NCI-H2029 treated with DMSO at 0.1 percent for 48 hours (cell line): ENCODE measurements at places on chromosomes 12 and 14.

- DNase-seq: no peak
Observed at GRCh38 chr12:48336061-48336460, 14.7 kb downstream of the ZNF641 start.

DNA sequence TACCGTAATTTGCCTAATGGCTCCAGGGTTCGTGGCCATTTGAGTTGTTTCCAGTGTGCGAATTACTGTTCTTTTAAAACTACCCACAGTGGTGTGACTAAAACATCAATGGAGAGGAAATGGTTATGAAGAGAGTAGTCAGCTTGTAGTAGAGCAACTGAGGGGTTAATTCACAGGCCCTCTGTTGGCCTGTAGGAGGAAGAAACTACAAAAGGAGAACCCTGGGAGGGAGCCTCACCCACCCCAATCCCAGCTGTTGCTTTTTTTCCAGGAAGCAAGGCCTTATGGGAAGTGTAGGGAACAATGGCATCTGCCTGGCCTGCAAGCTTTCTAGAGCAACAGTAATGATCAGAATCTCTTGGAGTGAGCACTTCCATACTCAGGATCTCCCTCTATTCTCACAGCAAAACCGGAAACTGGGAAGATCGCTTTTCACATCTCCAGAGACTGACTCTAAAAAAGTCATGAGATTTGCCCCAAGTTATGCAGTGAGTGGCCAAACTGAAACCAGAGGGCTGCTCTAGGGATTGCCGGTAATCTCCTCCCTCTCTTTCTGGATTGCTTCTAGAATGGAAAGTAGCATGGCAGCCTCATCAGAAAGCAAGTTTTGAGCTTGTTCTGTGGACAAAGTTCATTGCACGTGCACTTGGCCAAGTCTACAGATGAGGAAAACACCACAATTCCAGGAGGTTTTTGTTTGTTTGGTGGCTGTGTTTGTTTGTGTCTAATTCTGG lies 125.3 kb upstream of the PWP1 start:
- no peak for DNase-seq

GRCh38 chr12:54723379-54724256 lies 75.5 kb upstream of the DCD start:
- peak; percentile 15 for DNase-seq

DNA sequence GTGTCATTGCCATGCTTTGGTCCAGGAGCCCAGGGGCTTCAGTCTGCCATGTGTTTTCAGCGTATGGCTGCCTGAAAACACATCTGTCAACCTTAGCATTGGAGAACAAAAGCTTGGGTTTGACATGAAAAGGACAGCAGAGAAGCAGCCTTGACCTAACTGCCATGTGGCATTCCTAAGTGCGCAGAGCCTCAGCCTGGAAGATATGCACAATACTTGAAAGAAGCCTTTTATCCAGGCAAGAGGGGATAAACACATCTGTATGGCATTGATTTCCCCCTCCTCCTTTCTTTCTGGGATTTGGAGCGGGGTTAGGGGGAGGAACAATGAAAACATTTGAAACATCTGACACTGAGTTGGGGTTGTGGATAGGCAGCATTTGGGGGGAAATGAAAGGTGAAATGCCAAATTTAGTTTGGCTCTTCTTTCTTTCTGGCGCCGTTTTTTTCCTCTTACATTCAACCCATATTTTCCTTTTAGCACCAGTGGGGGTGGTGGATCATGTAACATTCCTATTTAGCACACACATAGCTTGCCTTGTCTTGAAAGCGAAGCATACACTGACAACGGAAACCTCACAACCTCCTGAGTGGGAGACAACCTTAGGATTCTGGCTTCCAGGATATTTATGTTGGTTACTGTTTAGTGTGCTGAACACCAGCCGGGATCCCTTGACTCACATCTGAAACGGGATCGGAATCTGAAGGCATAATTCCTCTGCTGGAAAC lies 177.0 kb downstream of the C12orf75 start:
- DNase-seq: no peak

GRCh38 chr12:71360013-71360412 lies 79.6 kb upstream of the LGR5 start:
- DNase-seq: no peak

GRCh38 chr12:65918021-65918420 lies 93.7 kb downstream of the HMGA2 start:
- DNase-seq: no peak

DNA sequence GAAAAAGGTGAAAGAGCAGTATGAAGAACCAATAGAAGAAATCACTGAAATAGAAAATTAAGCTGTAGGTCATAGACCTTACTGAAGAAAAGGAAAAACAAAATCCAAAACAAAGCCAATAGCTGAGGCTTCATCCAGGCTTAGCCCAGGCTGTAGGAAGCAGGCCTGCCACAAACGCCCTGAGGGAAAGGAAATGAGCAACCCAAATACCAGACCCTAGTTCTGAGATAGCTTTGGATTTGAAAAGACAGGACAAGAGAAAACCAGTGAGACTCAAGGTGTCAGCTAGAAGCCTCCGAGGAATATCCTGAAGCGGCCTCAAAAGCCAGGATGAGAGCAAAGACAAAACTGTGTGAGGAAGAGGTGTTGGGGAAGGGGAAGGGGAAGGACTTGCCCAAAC lies 79.2 kb downstream of the FERMT2 start:
- no peak for DNase-seq

DNA sequence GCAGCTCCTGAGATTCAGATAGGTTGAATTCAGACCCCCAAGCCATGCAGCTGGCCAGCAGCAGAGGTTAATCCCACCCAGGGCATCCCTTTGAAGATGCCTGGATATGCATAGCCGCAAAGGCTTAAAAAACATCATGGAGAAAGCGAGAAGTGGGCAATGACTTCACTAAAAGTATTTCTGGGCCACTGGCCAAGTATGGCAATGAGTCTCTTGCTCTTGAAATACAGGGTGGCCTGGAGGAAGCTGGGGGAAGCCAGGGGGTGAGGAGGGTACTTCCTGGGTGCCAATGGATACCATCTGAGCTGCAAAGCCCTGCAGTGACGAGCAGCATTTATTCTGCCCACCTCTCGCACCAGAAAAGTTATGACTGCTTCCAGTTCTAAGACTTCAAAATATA lies 539.3 kb upstream of the TBX3 start:
- peak; percentile 1 for DNase-seq

DNA sequence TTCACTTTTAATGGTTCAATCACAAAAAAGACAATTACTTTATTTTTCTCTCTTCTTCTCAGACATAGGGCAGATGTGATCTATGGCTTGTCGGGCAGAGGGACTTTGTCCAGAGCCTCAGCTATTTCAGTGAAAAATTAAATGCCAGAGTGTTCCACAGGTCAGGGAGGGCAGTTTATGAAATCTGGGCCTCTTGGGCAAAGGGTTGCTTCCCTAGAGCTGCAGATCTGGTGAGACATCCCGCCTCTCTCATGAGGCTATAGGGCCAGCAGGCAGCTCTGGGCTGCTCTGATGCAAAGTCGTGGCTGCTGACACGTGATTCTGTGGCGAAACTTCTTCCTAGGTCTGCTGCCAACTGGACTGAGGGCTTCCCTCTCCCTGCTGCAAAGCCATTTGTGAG lies 6.0 kb downstream of the CLMN start:
- DNase-seq: no peak

GRCh38 chr12:116538076-116538591 lies 21.0 kb upstream of the MAP1LC3B2 start:
- no peak for DNase-seq

DNA sequence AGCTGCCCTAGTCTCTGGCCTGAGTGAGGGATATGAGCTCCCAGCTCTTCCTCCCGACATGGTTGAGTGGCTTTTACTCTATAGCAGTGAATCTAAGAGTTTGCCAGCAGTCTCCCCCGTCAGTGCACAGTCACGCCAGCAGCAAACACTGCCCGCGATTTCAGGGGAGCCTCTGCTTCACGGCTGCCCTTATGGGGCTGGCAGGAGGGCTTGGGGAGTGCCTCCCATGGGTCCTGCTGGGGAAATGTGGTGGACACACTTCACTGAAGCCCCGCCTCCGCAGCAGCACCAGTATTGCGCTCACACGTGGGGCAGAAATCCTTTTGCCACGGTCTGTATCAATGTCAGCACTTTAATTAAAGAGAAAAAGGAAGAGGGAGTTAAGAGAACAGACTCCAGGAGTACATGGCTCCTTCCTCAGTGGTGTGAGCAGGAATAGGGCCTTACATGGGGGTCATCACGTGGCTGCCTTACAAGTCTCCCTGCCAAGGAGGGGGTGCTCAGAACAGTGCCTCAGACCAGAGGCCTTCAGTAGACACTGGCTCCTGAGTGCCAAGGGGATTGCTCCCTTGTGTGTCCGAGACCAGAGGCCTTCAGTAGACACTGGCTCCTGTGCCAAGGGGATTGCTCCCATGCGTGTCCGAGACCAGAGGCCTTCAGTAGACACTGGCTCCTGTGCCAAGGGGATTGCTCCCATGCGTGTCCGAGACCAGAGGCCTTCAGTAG lies 55.7 kb downstream of the SFSWAP start:
- DNase-seq: no peak

- DNase-seq: no peak
Observed at GRCh38 chr14:51071857-51072256, 23.0 kb downstream of the TRIM9 start.

DNA sequence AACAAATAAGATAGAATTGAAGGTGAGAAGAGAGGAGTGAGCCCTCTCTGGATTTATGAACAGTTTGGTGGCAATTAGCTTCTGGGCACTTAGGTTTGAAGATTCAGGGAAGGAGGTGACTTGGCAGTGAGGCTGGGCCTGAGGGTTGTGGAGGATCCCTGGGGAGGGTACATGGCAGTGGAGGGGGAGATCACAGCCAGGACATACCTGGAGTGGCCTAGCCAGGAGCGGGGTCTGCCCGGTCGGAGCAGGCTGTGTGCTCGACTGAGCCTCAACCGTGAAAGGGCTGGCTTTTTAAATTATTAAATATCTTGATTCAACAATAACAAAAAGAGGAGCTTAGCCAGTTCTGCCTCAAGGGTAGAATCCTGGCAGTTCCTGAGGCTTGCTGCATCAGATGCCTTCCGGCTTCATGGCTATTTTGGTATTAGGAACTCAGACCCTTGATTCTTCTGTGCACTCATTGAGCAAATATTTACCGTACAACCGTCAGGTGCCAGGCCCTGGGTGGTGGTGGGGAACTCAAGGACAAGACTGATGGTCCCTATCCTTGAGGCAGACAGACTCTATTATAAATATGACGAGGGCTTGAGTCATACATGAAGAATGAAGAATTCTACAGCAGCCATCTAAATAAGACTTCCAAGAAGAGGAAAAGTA lies 73.4 kb downstream of the SPTB start:
- peak; percentile 55 for DNase-seq

DNA sequence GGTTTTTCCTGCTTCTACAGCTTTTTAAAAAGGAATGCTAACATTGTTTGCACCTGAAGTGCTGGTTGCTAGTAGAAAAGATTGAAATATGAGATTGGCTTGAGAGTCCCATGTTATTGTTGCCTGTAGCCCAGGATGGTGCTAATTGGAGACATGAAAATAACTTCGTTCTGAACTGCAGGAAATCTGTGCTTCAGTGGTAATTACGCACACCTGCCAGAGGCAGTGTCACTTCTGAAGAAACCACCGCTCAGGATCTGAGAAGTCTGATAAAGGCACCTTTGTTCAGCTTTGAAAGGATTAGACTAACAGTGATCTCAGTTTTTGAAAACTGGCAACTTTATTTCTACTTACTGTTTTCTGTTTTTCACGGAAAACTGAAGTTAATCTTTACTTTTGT lies 15.5 kb upstream of the ATP6V0A2 start:
- peak; percentile 98 for DNase-seq

DNA sequence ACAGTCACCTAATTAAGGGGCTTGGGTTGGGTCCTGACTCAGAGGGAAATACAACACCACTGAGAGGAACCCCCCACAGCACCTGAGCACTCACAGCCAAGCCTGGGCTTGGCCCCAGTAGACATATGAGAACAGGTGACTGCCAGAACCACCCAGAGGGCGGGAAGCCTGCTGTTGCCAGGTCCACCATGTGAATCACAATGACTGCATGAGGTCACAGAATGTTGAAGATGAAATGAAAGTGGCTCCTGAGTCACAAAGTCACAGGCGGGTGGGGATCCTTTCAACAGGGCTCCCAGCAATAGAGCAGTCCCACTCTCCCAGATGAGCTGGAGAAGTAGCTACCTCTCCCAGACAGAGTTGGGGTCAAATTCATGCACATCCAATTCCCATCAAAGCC lies at the start of gene LRRC74A:
TSS of gene LRRC74A (plus strand) at position 287 of the 400 bp plus-strand sequence. CDS start 290 bp downstream, outside the sequence.
- DNase-seq: no peak

DNA sequence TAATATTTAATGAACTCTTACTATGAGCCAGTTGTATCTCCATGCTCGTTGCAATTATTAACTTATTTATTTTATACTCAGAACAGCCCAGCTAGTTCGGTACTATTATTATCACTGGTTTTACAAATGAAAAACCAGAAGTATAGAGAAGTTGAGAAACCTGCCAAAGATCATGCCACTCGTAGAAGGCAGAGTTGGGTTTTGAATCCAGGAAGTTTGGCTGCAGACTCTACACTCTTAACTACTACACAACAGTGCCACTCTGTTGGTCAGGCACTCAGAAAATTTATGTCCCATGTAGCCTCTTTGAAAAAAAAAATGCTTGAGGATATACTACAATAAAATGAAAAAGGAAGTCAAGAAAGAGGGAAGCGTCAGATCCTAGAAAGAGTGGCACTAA lies 71.5 kb upstream of the ARID2 start:
- no peak for DNase-seq

DNA sequence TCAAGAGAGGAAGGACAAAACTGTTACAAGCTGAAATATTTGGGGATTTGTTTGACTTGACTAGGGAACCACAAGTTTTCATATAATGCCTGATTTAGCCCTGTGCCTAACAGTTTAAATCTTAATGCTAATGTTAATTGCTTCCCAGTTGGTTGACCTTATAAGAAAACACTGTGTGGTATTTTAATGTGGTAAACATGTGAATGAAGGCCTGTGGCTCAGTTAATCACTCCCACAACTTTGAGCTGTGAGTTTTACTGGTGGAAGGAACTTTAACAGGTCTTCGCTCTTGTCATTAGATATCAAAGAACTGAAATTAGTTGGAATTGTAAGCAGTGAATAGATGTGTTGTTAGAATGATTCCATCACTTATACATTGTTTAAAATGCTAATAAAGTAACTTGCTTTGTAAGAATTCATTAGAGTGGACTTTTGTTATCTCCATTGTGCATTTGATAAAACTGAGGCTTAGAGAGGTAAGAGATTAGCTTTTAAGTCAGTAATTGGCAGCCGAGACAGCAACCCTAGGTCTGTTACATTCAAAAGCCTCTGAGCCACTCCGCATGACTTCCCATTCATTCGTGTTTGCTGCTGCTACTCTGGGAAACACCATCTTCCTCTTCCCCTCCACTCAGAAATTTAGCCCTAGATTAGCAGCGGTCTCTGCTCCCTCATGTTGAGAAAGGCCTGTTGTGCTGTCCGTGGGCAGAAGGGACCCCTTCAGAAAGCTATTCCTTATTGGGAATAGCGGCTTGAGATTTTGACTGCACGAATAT lies 1.0 kb upstream of the TBK1 start:
- DNase-seq: no peak

DNA sequence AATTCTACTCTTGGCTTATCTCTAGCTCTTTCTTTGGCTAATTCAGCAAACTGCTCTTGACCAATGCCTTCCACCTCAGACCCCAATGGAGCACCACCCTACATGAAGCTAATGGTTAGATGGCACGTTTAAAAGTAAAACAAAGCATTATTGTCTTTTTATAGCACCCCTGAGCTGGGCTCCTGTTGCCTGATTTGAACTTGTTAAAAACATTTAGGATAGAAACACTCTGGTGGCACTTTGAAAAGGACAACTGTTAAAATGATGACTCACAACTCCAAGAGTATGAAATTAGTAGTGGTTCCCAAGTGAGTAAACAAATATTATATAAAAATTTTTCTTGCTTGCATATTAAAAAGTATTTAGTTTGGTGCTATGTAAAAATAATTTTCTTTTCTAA lies 299.6 kb upstream of the DCN start:
- DNase-seq: no peak

- no peak for DNase-seq
Observed at GRCh38 chr14:38120109-38120508, 87.6 kb upstream of the SSTR1 start.
